ENCODE measurements at places on chromosomes 3 and 15.

DNA sequence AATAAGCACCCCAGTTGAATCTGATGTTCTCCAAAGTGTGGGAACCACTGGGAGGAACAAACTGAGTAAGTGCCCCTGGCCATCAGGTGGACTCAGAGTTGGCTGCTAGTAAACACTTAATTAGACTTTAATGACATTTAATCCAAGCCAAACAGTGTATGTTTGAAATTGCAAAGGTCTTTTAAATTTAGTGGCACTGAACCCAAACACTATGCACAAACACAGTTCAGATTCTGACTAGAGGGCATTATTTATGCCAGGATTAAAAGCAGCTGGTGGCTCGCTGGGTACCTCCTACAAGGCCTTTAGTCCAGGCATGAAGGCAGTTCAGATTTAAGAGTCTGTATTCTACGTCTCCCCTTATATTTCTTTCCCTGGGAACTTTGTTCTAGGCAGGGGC lies 264.8 kb downstream of the CLSTN2 start:
- no peak for DNase-seq

- no peak for DNase-seq
Measured at GRCh38 chr3:148756311-148756710, 58.6 kb downstream of the AGTR1 start.

- DNase-seq: no peak
Measured at GRCh38 chr3:59606638-59607266, 556.9 kb upstream of the CFAP20DC start.

DNA sequence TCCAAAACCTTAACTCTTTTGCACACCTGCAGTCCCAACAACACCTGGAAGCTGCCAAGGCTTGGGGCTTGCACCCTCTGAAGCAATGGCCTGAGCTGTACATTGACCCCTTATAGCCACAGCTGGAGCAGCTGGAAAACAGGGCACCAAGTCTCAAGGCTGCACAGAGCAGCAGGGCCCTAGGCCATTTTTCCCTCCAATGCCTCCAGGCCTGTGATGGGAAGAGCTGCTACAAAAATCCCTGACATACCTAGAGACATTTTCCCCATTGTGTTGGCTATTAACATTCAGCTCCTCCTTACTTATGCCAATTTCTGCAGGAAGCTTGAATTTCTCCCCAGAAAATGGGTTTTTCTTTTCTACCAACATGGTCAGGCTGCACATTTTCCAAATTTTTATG lies 231.0 kb downstream of the ZMAT3 start:
- no peak for DNase-seq

GRCh38 chr3:179829401-179829800 lies 176.6 kb downstream of the USP13 start:
- no peak for DNase-seq

DNA sequence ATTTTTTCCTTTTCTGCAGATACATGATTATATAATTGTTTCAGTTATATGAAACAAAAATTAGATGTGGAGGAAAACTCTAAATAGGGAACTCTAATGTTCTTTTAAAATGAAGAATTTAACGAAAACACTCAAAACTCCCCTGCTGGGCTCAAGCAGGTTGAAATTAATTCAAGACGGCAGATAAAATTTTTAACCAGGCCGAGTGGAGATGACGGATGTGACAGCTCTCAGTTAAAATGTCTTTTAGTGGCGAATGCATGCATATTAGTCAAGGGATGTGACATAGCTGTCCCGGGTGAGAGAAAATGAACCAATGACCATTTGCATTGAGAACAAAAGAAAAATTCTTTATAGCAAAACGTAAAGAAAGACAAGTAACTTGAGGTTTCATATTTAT lies 110.1 kb downstream of the ROBO2 start:
- DNase-seq: no peak

- no peak for DNase-seq
Measured at GRCh38 chr3:6180171-6180570, 680.7 kb upstream of the GRM7 start.

- no peak for DNase-seq
Measured at GRCh38 chr3:45773714-45774449, 22.5 kb downstream of the SLC6A20 start.

DNA sequence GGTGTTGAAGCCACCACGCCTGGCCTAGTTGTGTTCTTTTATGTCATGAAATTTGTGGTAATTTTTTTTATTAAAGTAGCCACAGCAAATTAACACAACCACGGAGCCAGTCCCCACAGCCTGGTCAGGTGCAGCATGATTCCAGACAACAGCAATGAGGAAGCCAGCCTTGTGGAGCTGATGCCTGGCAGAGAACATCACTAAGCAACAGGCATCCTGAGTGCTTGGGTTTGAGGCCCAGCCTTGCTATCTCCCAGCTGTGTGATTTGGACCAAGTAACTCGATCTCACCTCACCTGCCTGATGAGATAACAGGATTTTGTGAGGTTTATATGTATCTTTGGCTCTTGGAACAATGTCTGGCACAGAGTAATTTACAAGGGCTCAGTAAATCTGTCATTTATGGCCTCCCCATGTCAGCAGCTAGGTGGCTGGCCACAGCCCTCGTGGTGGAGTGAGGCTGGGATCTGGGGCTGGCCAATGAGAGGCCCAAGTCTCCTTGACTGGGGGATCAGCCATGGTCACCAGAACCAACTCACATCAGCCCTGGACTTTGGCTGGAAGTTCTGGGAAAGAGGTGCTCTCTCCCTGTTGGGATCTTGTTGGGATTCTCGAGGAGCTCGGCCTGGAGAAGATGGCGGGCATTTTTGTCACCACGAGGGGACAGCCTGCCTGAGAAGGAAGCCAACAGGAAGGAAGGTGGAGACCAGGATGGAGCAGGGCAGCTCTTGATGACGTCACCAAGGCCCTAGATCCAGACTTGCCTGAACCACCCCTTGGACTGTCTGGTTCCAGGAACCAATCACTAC lies 22.8 kb upstream of the FLNB start:
- DNase-seq: no peak

Measured in activated gamma-delta T cell treated with Interleukin-2 at 50 U/mL for 16 hours (primary cell).